Renal cortical epithelial cell (primary cell): ENCODE measurements at places on chromosomes 13 and 19. TPM values are rescaled to one million over a fixed set of nuclear protein-coding genes. Genes with fewer than 3 reads are reported as not detected.

- DNase-seq = no peak
Observed at GRCh38 chr13:40345149-40345514, 321.3 kb downstream of the FOXO1 start.

DNA sequence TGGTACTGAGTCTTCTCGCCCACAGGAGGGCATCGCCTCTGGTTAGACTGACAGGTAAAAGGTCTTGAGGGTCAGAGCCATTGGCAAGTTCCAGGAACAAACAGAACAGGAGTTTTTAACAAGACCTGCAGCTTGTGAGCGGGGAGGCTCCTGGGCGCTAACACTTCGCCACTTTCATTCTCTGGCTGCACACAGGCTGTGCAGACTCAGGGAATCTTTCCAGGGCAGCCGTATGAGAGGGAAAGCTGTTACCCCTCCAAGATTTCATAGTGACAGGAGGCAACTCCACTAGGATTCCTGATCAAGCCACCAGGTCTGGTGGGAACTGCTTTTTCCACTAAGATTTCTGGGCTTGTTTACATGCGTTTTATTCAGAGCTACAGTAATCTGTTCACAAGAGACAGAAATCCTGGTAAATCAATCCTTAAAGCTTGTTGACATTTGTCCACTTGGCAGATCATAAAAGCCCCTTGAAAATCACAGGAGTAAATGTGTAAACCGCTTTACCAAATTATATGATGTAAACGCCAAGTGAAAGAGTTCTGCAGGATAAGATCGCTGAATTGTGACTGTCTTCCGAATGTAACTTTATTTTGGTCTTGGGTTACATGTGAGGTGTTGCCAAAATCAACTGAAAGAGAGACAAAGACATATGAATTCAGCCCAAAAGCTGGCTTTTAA, 190.6 kb downstream of the MZT1 start:
- peak; percentile 70 for DNase-seq

WTIP gene
- 27.4 and 38.0 TPM in 2 replicates for total RNA-seq

GRCh38 chr19:37770985-37771384, 8.4 kb downstream of the ZNF573 start:
- no peak for DNase-seq

CCDC8 gene
- 14.1 and 30.7 TPM in 2 replicates for total RNA-seq

SSC5D gene
- total RNA-seq = 5.0 and 69.4 TPM in 2 replicates

NKG7 gene
- total RNA-seq = not detected in 2 replicates

- DNase-seq = no peak
Observed at GRCh38 chr13:86974995-86975328, 696.2 kb upstream of the SLITRK5 start.

DNA sequence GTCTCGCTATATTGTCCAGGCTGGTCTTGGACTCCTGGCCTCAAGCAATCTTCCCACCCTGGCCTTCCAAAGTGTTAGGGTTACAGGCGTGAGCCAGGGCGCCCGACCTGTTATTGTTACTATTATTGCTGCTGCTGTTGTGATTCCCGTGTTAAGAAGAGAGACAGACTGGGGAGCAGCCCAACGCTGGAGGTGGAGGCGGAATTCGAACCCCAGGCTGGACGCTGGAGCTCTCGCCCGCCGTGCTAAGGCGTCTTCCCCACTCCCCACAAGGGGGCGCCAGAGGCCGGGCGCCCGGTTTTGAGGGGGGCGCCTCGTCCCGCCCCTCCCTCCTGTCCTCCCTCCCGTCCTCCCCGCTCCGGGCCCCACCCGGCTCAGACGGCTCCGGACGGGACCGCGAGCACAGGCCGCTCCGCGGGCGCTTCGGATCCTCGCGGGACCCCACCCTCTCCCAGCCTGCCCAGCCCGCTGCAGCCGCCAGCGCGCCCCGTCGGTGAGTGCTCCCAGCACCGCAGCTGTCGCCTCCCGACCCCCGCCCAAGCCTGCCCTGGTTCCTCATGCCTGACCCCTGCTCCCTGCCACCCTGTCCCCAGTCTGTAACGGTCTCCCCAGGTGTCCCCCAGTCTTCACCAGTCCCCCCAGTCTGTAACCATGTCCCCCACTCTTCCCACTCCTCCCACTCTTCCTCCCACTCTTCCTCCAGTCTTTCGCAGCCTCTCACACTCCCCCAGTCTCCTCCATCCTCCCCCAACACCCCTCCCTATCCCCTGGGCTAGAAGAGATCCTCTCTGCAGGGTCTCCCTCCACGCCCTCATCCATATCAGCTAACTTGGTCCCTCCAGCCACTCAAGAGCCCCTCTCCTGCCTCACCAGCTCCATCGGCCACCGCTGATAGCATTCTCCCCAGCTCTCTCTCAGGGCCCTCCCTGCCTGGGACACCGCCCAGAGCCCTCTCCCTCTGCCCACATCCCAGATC, at the start of gene EHD2:
Gene EHD2 (plus strand): TSS at position 377 of the 976 bp plus-strand sequence. CDS start 3,191 bp downstream, outside the sequence.
- DNase-seq = no peak
